ENCODE measurements at places on chromosomes 4 and X.

DNA sequence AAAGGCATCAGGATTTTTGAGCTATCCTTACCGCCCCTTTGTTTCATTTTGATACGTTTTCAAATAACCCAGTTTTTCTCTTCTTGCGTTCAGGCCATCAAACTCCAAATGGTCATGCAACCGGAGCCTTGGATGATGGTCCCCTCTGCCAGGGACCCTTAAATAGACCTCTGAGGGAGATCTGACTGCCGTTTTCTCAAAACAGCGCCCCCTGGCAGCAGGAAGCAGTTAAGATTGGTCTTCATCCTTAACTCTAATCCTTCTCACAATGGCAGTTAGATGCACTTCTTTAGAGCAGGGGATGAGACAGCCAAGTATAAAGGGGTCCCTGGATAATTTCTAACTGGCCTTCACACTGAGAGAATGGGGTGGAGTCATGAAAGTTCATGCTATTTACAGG lies 525.0 kb upstream of the SPANXN1 start:
- DNase-seq: no peak

- no peak for DNase-seq
Measured at GRCh38 chr4:176383273-176384077, 63.7 kb downstream of the SPCS3 start.

- no peak for DNase-seq
Measured at GRCh38 chr4:48290146-48290772, 20.6 kb upstream of the TEC start.

DNA sequence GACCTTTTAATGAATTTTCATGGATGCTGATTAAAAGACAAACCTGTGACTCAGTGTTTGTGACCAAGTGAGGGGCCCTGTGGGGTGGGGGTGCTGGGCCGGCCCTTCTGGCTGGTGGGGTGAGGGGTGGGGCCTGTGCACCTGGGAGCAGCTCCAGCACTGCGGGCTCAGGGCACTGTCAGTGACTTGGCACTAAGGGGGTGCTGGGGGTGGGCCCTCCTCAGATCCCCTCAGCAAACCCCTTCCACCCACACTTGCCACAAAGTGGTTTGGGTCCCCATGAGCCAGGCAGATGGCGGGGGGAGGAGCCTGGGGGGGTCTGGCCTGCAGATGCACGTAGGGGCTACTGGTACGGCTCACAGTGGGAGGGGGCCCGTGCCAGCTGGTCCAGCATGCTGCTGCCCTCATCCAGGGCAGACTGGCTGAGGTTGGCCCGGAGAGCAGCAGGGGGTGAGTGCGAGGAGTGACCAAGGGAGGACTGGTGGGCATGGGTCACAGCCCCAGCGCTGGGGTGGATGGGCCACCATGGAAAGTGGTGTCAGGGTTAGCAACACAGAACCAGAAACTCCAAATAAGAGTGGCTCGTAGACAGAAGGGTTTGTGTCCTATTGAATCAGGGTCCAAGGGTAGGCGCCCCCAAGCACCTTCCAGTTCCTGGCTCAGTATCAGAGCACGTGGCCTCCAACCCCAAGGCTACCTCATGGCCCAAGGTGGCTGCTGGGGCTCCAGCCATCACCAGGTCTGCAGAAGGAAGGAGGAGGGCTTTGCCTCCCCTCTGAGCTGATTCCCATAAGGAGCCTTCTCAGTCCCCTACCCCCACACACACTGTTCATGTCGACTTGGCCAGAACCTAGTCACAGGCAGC lies 10.1 kb downstream of the NKX1-1 start:
- no peak for DNase-seq

DNA sequence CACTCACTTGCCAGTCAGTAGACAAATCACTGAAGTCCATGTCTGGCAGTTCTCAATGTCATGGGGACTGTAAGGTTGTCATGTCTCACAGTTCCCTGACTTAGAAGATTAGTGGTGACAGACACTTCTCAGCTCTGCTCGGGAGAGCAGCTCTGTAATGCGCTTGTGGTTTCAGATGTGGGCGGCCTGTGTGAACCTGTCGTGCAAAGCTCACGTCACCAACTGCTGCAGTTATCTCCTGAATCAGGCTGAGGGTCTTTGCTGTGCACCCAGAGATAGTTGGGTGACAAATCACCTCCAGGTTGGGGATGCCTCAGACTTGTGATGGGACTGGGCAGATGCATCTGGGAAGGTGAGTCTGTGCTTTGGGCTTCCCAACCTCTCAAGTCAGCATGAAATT lies at the start of gene IL9R:
Gene IL9R, plus strand, starts transcription at position 261 of the 400 bp plus-strand sequence. Its CDS starts 64 bp downstream, at position 325.
- no peak for DNase-seq

- DNase-seq: no peak
Measured at GRCh38 chr4:4385729-4386295, 1.1 kb upstream of the NSG1 start.

DNA sequence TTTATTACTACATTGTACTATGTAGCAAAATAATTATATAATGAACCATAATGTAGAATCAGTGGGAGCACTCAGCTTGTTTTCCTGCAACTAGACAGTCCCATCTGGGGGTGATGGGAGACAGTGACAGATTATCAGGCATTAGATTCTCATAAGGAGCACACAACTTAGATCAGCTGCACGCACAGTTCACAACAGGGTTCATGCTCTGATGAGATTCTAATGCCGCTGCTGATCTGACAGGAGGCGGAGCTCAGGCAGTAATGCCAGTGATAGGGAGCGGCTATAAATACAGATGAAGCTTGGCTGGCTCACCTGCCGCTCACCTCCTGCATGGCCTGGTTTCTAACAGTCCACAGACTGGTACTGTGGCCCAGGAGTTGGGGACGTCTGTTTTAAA lies 199.2 kb downstream of the MAB21L2 start:
- no peak for DNase-seq

- DNase-seq: no peak
Measured at GRCh38 chr4:88008122-88008742, 797 bp downstream of the PKD2 start.

- DNase-seq: no peak
Measured at GRCh38 chrX:146435472-146435871, 374.1 kb upstream of the CXorf51B start.

- no peak for DNase-seq
Measured at GRCh38 chr4:151905197-151905596, 144.4 kb upstream of the GATB start.

DNA sequence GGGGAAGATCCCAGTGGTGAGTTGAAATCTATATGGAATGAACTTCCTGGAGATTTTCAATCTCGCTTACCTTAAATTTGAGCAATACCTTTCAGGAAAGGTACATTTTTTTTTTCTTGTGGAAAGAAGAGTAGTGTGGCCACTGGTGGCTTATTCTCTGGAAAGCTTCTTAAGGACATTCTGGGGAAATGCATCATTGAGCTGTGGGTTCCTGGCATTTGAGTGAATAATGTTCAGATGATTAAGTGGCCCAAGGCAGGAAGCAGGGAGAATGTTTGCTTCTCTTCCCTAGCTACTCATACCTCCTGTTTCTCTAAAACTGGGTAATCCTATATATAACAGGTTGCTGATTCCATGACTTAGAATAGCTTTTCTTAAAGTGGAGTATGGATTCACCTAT lies 31.8 kb downstream of the STAG2 start:
- DNase-seq: no peak
